WTC11 (cell line): ENCODE measurements at places on chromosomes 13 and 19. TPM values are rescaled to one million over a fixed set of nuclear protein-coding genes. Genes with fewer than 3 reads are reported as not detected.

PTGIR gene
- 0.24 TPM in 1 of 3 replicates, not detected in the others for total RNA-seq

KIR2DL4 gene
- total RNA-seq: not detected in 3 replicates

CCDC70 gene
- not detected in 3 replicates for total RNA-seq

TPTE2 gene
- not detected in 3 replicates for total RNA-seq

POMP gene
- 90.8 to 95.0 TPM (median 92.2 TPM) in 3 replicates for total RNA-seq

DNA sequence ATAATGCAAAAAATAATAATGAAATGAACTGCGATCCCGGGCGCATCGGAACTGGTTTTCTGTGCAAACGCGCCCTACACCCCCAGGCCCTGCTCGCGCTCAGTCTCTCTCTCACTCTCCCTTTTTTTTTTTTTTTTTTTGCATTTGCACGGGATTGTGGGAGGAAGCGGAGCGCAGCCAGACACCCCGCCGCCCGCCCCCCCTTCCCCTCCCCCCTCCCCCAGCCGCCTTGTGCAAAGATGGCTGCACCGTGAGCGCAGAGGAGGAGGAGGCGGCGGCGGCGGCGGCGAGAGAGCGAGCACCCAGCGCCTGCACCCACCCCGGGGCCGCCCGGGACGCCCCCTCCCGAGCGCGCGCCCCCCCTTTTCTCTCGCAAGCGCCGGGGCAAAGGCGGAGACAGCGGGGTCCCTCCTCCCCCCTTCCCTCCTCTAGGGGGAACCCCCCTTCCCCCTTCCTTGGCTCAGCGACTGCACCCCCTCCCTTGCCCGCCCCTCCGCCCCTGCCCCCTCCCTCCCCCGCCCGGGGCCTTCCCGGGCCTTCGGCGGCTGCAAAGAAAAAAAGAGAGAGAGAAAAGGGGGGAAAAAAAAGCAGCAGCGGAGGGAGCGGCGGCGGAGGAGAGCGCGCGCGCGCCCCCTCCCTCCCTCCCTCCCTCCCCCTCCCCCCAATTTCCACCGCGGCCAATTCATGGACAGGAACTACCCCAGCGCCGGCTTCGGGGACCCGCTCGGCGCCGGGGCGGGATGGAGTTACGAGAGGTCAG lies at the start of gene PRR12:
Gene PRR12, plus strand, starts transcription at position 212 of the 760 bp plus-strand sequence. Its CDS starts 473 bp downstream, at position 685.
- DNase-seq: peak; percentile 52

DNA sequence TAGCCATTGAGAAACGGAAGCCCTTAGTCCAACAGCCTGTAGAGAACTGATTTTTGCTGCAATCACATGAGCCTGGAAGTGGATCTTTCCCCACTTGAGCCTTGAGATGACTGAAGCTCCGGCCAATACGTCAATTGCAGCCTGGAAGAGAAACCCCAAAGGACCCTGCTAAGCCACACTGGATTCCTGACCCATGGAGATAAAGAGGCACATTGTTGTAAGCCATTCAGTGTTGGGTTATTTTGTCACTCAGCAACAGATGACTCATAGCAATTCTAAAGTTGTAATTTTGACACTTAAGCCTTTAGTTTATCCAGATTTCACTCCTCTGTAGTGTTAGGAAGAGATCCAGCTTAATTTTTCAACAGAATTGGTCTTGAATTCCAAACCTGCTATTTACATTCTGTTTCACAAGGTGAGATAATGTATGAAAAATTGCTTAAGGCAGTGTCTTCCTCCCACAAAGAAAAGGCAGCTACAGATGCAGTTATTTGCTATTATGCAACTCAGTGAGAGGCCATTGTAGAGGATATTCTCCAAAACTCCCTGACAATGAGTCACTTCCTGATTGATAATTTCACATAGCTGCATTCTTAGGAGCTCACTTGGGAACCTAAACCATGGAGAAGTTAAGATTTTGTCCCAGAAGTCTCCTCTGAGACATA lies 59.4 kb upstream of the TSHZ3 start:
- no peak for DNase-seq

- no peak for DNase-seq
Measured at GRCh38 chr13:85565652-85566051, 233.6 kb downstream of the SLITRK6 start.

GRCh38 chr19:14672188-14672872 lies 2.3 kb downstream of the ADGRE3 start:
- no peak for DNase-seq

DNA sequence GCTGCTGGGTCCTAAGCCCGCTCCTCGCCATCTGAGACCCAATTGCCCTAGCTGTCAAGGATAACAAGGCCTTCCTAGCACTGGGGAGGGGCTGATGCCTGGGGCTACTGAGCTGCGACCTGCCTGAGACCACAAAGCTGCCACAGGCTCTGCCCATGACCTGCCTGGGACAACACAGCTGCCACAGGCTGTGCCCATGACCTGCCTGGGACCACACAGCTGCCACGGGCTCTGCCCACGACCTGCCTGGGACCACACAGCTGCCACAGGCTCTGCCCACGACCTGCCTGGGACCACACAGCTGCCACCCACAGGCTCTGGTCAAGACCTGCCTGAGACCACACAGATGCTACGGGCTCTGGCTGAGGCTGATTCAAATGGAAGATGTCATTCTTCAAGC lies 54.8 kb downstream of the EPS15L1 start:
- no peak for DNase-seq

- DNase-seq: no peak
Measured at GRCh38 chr19:12985049-12985776, 10.1 kb upstream of the NFIX start.

DNA sequence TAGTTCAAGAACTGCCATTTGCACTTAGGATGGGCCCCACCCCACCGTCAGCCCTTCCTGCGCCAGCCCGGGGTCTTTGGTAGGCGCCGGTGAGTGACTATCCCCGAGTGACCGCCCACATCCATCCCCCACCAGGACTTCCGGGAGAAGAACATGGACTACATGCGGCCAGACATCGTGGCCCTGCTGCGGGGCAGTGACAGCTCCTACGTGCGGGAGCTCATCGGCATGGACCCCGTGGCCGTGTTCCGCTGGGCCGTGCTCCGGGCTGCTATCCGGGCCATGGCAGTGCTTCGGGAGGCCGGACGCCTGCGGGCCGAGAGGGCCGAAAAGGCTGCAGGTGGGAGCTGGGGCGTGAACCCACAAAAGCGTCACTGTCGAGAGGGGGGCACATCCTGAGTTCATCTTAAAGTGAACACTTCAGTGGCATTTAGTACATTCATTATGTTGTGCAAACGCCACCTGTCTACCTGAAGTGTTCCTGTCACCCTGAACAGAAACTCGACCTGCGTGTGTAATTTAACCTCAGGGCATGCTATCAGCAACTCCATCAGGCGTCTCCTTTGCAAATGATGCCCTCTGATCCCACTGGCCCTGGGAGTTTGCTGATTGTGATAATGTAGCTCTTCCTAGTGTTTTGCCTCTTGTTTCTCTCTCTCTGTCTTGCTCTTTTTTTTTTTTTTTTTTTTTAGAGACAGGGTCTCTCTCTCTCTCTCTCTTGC lies 42.4 kb upstream of the USE1 start:
- DNase-seq: no peak

GRCh38 chr19:35248310-35249145 lies at the start of gene LSR:
Gene LSR, plus strand, starts transcription at chr19:35249002. Its CDS starts 21 bp downstream, at chr19:35249023.
- DNase-seq: peak; percentile 92

- no peak for DNase-seq
Measured at GRCh38 chr19:14368011-14368513, 13.2 kb upstream of the ADGRE5 start.

DNA sequence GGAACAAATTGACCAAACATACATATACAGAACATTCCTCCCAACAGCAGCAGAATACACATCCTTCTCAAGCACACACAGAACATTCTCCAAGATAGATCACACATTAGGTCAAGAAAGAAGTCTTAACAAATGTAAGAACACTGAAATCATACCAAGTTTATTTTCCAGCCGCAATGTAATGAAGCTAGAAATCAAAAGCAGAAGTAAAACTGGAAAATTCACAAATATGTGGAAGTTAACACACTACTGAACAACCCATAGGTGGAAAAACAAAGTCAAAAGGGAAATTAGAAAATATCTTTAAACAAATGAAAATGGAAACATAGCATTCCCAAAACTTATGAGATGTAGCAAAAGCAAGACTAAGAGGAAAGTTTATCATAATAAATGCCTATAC lies 692.6 kb downstream of the DIAPH3 start:
- no peak for DNase-seq

DNA sequence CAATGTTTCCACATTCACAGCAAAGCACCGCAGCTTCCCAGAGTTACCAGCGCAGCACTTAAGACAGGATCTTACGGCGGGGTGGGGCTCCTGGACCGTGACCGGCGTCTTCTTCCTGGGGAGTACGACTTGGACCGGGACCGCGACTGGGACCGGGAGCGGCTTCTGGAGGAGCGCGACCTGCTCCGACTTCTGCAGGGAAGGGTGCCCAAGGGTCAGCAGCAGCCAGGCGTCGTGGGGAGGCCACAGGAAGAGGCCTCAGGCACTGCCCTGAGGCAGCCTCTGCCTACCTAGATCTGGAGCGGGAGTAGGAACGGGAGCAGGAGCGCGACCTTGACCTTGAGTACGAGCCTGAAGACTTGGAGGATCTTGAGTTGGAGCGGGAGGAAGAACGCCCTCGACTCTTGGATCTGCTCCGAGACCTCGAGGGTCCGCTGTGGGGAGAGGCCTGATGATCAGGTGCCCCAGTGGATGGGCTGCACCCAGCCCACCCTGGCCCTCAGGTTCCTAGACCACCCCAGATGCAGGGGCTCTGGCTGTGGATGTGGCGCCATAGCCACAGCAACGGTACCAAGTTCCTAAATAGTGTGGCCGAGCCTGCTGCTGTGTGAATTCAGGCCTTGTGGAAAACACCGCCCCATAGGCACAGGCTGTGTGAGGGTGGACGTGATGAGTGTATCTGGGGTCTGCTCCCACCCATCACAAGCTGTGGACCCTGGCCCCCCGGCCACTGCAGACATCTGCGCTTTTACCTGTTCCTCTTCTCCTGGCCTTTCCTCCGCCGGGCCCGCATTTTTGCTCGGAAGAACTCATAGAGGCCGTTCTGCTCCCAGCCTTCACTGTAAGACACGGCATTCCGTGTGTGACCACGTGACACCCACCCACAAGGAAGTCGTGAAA lies 21.9 kb downstream of the CHERP start:
- no peak for DNase-seq

- no peak for DNase-seq
Measured at GRCh38 chr19:11499890-11500420, 5.7 kb downstream of the ZNF653 start.

GRCh38 chr13:26517936-26518335 lies 39.5 kb upstream of the WASF3 start:
- DNase-seq: no peak

- no peak for DNase-seq
Measured at GRCh38 chr19:2148482-2149135, 2.8 kb downstream of the AP3D1 start.

DNA sequence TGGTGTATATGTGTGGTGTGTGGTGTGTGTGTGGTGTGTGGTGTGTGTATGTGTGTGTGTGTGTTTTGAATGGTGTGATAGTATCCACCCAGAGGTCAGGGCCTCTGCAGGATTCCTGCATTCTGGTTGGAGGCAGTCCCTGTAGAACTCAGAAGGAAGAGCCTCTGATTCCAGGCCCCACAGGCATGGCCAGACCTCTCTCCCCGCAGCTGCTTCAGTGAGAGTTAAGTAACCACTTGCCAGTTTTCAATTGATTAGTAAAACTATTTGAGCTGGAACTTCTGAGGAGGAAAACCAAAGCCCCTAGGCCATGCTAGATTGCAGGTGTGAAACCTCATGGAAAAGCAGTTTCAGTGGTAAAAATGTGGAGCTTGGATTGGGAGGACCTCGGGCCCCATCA lies 2.1 kb downstream of the ATP12A start:
- no peak for DNase-seq

- DNase-seq: no peak
Measured at GRCh38 chr19:51821456-51821855, 26.5 kb downstream of the FPR3 start.

DNA sequence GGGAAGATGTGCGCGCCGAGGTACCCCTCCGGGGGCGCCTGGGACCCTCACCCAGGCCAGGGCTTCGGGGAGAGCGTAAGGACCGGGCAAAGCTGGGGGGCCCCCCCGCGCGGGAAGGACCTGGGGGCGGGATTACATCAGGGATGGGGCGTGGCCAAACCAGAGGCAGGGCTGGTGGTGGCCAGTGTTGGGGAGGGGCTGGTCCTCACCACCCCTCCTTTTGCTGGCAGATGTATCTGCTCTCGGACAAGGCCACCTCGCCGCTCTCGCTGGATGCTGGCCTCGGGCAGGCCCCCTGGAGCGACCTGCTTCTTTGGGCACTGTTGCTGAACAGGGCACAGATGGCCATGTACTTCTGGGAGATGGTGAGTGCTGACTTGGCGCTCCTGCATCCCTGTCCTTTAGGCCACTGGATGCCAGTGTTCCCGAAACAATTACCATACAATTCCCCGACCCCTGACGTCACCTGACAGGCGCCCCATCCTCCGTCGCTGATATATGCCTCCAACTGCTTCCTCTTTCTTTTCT lies 25.3 kb downstream of the TRPM4 start:
- no peak for DNase-seq

DNA sequence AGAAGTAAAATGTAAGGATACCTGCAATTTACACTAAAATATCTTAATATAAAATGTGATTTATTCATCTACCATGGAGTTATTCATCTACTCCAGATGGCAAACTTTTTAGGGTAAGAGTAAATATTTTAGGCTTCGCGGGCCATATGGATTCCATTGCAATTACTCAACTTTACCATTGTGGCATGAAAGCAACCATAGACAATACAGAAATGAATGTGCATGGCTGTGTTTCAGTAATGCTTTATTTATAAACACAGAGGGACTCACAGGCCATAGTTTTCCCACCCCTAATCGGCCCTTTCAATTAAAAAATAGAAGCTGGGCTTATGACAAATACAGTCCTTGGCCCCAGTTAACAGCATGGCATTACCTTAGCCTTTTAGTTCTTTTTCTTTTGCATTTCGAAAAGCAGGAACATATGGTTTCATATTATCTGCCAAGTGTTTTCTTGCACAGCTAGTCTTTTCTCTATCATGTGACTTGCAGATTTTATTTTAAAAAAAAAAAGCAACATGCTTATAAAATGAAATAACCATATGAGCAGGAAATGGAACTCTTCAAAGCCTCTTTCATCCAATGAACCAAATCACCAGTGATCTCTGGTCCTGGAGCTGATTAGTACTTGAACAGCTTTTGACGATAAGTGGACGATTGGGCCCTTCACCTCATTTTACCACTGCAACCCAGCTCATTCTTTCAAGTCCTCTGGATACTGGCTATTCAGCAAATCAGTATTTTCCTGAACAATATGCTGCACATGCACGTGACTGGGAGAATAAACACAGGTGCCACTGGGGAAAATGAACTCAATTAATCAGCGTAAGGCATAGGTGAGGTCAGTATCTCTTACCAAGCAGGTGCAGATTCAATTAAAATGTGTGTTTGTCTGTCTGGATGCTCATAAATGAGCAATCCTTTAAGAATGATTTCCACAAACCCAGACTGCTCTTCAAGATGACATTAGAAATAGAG lies 63.9 kb downstream of the LHFPL6 start:
- DNase-seq: no peak
